HuH-7 (cell line): ENCODE measurements at places on chromosomes 16 and 17.

DNA sequence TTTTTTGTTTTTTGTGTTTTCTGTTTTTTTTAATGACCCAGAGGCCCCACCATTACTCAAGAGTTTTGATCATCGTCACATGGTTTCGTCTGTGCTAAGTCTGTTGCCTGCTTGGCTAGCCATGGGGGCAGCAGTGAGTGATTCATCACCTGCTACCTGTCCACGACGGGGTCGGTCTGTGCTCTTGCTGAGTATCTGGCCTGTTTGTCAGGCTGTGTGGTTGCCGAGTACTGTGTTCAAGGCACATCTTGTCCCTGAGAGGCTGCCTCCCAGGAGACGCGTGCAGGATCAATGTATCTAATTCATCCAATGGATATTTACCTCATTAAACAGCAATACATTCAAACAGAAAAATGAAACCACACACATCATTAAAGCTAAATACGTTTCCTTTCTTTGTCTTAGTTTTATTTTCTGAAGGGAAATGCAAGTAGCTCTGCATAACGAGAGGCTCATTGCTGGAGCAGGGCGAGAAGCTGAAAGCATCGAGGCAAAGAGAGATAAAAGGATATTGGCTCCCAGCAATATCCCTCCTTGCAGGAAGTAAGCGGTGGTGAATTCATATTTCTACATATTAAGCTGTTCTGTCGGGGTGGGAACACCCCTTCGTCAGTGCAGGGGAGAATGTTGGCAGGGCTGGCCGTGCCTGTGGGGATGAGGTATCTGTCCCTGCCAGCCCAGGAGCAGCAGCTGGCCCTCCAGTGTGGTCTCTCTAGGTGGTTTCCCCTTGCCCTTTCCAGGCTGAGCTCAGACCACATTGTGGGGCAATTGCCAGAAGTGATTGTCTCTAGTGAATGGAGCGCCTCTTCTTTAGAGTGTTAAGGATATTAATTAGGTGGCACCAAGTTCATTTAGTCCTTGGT lies 166.2 kb upstream of the ASIC2 start:
- no peak for DNase-seq

DNA sequence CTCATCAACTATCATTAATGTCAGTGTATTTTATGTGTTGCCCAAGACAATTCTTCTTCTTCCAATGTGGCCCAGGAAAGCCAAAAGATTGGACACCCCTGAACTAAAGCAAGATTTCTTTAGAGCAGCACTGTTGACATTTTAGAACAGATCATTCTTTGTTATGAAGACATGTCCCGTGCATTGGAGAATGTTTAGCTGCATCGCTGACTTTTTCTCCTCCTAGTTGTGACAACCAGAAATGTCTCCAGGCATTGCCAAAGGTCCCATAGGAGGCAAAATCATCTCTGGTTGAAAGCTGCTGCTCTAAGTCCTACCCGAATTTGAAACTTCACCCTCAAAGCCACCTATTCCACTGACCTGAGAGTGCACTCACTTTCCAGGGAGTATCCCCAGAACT lies 62.7 kb upstream of the IRX6 start:
- DNase-seq = no peak

DNA sequence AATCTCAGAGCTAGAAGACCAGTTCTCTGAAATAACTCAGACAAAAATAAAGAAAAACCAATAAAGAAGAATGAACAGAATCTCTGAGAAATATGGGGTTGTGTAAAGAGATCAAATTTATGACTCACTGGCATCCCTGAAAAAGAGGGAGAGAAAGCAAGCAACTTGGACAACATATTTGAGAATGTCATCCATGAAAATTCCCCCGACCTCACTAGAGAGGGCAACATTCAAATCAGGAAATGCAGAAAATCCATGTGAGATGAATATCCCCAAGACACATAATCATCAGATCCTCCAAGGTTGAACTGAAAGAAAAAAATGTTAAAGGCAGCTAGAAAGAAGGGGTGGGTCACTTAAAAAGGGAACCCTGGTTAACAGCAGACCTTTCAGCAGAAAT lies 32.1 kb downstream of the TANC2 start:
- no peak for DNase-seq

DNA sequence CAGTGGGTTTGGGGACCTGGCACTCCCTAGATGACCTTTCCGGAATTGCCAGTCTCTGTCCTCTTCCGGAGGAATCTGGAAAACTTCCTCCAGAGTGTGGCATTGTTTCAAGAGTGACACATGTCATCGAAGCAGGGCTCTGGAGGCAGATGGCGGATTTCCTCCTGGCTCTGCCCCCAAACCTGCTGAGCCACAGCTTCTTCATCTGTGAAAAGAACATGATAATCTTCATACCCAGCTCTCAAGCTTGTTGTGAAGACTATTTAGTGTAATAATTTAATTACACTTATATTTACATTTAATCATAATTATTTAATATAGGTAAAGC lies 19.7 kb upstream of the TEX2 start:
- DNase-seq = no peak

- no peak for DNase-seq
These were observed 216.7 kb downstream of the RPTOR start for GRCh38 chr17:80761110-80761871.

- no peak for DNase-seq
These were observed 28.3 kb downstream of the TRPV2 start for GRCh38 chr17:16443511-16444257.

DNA sequence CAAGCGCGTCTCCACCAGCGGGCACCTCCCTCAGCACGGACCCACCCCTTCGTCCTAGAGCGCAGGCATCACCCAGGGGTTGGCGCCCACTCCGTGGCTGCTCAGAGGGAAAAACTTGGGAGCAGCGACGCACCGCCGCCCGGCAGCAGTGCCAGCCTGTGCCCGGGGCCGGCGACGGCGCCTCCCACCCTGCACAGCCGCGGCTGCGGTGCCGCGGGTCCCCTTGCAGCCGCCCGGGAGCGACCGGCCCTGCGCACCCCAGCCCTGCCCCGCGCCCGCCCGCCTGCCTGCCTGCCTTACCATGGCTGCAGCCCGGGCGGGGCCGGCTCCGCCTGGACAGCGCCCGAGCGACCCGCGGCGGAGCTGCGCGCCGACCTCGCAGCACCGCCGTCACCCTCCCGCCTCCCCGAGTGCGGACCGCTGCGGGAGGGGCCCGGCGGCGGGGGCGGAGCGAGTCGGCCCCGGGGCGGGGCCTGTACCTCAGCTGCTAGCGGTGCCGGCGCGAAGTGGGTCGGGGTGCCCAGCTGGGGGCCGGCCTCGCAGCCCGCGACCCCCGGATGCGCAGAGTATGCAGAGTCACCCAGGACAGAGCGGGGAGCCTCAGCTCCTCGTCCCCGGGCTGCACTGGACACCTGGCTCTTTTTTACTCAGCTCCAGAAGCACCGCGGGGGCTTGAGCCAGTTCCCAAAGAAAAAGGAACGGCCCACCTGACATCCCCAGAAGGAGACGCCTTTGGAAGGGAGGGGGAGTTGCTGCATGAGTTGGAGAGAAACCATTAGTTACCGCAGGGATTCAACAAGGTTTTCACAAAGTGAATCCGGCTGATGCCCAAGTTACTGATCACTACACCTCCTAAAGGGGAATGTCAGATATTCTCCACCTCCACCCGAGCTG lies 17.5 kb upstream of the MTMR4 start:
- DNase-seq = peak; percentile 77

GRCh38 chr17:16027708-16028584 lies 28.3 kb downstream of the TTC19 start:
- DNase-seq = no peak

- no peak for DNase-seq
These were observed 414.6 kb upstream of the GOT2 start for GRCh38 chr16:59148769-59149155.

GRCh38 chr17:64120159-64120810 lies 9.7 kb downstream of the ERN1 start:
- DNase-seq = no peak

GRCh38 chr16:46709469-46710005 lies 20.1 kb downstream of the ORC6 start:
- no peak for DNase-seq

DNA sequence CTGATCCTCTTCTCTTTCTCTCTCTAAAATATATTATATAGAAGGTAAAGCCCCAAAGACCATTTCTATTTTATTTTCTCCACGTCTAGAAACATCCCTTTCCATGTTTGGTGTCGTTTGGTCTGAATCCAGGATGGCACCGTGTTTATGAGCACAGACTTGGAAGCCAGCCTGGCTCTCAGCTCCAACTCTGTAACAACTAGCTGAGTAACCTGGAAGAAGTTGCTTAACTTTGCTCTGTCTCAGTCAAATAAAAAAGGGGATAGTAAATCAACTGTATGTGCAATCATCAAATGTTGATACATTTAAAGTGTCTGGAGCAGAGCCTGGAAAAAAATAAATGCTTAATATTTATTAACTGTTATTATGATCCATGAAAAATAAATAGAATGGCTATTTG lies 249.8 kb upstream of the MAF start:
- DNase-seq = no peak

GRCh38 chr17:81867991-81868673 lies 3.0 kb downstream of the ARHGDIA start:
- DNase-seq = no peak

GRCh38 chr16:65069766-65070165 lies 52.1 kb downstream of the CDH11 start:
- no peak for DNase-seq

DNA sequence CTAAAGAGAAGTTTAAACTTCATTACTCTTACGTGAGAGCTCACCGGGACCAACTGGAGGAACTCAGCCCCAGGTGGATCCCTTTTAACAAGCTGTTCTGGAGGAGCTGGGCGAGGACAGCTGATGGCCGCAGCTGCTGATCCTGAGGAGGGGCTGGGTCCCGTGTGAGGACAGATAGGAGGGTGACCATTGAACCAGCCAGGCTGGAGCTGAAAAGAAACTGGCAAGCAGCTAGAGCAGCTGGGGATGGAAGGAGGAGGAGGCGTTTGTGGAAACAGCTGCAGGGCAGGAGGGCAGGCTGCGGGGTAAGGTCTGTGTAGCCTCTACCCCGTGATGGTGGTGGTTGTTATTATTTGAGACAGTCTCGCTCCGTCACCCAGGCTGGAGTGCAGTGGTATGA lies 119.5 kb downstream of the AATF start:
- no peak for DNase-seq

GRCh38 chr16:11824362-11824761 lies 27.0 kb downstream of the RSL1D1 start:
- peak; percentile 57 for DNase-seq

- peak; percentile 15 for DNase-seq
These were observed 130.3 kb upstream of the RBBP6 start for GRCh38 chr16:24409045-24409444.

DNA sequence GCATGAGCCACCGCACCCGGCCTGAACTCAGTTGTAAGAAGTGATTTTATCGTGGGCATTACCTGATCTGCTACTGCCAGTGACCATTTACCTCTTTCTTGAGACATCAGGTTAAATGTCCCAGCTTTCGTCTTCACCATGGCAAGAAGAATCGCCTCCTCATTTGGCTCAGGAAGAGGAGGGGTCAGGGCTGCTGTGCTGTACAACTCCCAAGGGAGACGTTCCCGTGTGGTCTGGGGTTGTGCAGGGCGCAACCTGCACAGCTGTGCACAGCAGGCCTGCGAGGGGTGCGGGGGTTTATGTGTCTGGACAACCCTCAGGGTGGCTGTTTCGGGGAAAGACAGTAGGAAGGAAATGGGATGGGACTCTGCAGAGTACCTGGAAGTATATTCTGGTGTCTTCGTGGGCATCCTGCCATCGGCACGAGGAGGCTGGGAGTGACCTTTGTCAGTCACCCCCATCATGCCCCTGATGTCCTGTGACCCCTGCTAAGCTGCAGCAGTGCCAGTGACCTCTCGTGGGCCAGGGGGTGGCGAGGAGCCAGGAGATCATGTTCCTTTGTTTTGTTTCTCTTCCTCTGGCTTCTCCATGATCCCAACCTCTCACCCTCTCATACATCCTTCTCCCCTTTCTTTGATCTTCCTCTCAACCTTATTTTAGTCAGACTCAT lies 27.3 kb downstream of the CIBAR2 start:
- DNase-seq = no peak

DNA sequence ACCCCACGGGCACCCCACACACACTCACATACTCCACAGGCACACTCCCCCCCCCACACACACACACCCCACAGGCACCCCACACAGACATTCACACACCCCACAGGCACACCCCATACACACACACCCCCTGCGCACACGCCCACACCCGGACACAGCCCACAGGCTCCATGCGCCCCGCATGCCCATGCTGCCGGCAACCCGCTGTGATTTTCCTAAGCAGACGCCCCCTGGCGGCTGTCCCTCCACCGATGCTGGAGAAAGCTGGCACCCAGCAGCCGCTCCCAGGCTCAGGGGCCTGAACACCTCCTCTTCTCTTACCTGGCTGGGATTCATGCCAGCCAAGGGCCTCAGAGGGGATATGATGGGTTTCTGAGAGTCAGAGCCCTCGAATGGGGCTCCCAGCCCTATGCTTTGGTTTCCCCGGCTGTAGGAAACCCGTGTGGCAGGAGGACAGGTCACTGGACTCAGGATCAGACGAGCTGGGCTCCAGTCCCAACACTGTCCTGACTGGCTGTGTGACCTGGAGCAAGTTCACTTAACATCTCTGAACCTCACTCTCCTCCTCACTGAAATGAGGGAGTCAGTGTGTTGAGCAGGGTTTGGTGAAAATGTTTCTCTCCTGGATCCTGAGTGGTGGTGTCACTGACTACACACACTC lies 19.6 kb upstream of the TNFRSF13B start:
- DNase-seq = peak; percentile 91

- no peak for DNase-seq
These were observed 56.0 kb downstream of the CYB561 start for GRCh38 chr17:63390090-63390489.

GRCh38 chr17:80906364-80907259 lies 85.0 kb upstream of the CHMP6 start:
- DNase-seq = no peak

DNA sequence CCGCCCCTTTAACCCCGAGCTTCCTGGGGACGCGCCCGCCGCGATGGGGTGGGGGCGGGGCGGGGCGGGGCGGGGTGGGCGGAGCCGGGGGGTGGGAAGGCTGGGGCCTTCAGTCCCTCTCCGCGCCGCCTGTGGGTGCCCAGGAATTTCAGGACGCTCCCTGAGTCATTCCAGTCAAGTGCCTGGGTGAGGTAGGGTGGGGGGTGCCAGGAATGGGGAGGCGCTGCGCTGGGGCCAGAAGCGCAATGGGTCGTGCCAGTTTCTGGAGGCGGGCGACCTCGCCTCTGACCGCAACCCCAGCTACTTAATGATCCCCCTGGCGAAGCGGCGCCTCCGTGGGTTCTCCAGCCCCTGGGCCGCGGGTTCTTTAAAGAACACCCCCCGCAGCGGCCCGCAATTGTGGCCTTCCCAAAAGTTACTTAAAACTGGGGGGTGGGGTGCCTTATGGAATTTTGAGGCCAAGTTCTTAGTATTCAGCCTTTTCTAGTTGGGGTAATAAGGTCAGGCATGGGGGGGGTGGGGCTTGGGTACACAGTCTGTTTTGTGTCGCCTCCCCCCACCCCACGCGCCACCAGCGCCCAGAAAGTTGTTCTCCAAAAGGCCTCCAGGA lies 826 bp upstream of the GSE1 start:
- peak; percentile 95 for DNase-seq

- DNase-seq = no peak
These were observed 131.5 kb downstream of the SNX11 start for GRCh38 chr17:48238933-48239602.

- DNase-seq = no peak
These were observed 47.7 kb downstream of the BEAN1 start for GRCh38 chr16:66474750-66475199.
